NCI-H69 (cell line): ENCODE measurements at places on chromosomes 11 and 22.

GRCh38 chr11:7874056-7874455 is 57.0 kb downstream of the OR10A6 start:
- no peak for DNase-seq

GRCh38 chr11:120024046-120024445 is 113.9 kb downstream of the TRIM29 start:
- peak; percentile 20 for DNase-seq

DNA sequence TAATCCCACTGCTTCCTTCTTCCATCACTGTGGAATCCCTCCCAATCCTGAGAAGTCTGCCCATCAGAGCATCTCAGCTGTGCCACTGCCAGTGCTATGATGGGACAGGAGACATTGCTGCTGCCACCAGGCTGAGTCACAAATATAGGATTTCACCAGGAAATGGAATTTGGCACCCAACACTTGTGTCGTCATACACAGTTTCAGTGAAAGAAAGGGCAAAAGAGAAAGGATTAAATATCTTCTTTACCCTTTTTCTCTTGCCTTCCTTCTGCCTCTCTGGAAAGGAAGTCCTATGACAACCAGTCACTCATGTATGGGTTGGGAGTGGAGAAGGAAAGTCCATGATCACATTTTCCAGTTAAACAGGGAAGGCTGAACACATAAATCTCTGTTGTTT is 133.4 kb downstream of the SPON1 start:
- DNase-seq, result no peak

DNA sequence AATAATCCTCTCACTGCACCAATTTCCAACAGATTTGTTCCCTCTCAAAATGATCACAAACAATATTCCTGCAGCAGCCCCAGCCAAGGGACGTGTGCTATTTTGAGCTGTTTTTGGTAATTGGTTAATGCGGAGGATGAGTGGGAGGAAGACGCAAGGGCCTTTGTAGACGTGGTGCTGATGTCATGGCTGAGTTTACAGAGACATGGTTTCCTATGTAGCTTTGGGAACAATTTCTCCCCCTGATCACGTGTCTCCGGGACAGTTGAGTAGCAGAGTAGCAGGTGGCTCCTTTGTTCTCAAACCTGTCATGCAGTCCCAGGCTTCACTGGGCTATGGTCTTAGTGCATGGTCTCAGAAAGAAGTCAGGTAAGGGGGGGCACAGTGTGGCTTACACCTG is 183.2 kb upstream of the NECTIN1 start:
- peak; percentile 88 for DNase-seq

DNA sequence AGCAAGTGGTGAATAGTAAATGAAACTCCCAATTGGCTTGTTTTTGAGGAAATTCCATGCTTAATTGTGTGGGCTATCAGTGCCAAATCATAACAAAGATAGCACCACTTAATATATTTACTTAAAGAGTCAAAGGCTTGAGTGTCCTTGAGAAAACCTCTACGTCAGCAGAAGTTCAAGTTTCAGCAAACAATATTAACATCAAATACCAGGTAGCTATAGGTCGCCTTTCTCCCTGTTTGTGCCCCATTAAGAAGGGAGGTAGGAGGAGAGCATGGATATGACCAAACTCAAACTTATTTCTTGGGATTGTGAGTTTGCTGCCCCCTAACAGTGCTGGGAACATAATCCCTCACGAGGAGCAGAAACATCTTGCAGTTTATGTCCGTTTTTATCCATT is 105.6 kb upstream of the SYN3 start:
- no peak for DNase-seq
